ENCODE measurements at places on chromosomes 1 and 21. TPM values are rescaled to one million over a fixed set of nuclear protein-coding genes. Genes with fewer than 3 reads are reported as not detected.

DNA sequence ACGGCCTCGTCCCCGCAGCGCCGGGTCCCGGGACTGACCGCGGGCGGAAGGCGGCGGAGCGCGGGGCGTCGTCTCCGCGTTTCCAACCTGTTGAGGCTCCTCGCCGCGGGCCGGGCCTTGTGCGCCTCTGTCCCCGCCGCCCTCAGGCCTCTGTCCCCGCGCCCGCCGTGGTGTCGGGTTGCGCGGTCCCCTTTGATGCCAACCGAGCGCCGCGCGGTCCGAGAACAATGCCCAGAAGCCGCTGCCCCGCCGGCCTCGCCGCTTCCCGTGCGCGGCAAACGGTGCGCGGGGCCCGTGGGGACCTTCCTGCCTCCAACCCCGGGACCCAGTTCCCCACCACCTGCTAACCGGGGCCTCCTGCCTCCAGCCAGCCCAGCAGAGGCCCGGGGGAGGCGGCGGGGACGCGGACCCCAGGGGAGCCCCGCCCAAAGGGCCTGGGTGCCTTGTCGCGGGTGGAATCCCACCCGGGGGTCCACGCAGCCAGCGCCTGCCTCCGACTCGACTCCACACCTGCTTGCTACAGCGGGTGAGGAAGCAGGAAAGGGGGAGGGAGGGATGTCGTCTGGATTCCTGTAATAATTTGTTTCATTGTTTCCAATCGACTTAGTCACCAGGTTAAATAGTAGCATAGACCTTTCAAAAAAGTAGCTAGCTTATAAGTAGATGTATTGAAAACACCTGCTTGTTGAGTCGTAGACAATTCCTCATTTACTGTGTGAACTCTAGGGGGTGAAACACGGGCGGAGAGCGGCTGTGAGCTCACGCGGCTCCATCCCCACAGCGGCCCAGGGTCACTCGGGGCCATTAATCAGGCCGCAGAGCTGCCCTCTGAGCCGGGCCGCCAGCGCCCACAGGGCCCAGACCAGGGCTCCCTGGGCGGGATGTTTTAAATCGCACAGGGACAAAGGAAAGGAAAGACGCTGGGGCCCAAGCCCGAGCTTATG is 1.1 kb downstream of the COL18A1 start:
- DNase-seq = peak; percentile 53

GRCh38 chr1:226350519-226350865 is 41.5 kb upstream of the LIN9 start:
- no peak for DNase-seq

DNA sequence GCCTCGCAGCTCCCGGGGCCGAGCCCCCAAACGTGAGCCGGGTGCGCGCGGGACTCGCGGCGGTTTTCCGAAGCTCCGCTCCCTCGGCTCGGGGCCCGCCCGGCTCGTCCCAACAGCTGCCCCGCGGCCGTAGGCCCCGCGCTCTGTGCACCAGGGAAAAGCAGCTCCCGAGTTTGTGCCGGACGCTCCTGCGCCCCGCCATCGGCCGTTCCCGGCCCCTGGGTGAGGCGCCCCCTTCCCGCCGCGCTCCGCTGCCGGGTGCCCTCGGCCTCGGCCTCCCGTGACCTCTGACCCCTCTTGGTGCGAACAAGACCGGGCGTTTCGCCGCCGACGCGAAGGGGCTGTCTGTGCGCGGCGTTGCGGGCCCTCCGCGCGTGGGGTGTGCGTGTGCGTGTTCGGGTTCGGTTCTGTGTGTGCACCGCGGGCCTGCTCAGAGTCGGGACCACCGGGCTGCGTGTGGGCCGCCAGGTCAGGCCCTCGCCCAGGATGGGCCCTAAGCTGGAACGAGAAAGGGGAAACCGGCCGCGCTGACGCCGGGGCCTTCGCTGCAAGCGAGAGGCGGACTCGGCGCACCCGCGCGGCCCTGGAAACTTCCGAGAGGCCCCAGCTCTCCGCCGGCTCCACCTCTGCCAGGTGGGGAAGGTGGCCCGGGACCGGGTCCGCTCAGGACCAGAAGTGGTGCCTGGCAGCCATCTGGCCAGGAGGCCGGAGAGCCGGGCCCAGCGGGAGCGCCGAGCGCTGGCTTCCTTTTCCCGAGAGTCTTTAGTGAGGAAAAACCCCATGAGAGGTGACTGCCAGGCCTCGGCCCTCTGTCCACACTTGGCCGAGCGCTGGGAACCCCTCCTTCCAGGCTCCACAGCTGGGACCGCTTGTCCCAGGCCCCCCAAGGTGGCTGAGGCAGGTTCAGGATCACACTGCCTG is 1.9 kb downstream of the PRDM16 start:
- DNase-seq = peak; percentile 33

DNA sequence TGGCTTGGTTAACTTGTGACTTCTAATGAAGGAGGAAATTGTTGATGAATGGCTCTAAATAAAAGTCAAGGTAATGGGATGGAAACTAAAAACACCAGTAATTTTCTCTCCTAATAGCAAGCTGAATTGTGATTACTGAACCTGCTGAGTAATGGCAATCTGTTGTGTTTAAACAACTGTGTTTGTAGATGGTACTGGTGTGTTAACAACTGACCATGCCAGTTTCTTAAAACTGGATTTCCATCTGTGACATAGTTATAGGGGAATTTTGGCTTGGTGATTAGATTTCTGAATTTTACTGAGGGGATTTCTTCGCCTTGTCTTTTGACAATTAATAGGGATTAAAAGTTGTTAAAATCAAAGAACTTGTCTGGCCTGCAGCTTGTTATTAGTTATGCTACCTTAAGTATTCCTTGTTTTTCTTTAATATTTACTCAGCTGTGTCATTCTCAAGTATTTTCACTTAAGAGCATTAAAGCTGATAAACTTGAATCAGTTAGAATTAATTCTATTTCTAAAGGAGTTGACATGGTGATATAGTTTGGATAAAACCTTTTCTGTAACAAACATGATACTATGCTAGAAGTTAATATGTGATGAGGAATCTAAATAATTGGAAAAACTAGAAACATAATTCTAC is 7.9 kb upstream of the ERO1B start:
- no peak for DNase-seq

DNA sequence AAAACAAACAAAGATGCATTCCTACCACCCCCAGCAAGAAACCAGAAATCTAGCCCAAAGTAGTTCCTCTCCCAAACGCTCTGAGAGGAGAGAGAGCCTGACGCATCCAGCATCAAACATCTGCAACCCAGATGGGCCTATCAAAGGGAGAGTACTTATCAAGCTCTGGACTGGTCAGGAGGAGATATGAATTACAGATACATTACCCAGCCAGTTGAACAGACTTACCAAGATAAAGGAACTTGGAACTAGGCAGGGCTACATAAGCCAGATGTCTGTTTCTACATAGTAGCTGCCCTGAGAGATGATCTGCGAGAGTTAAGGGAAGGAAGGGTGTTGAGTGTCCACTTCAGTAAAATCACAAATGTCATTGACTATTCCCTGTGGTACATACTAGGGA is 138.4 kb downstream of the PAPPA2 start:
- no peak for DNase-seq

DNA sequence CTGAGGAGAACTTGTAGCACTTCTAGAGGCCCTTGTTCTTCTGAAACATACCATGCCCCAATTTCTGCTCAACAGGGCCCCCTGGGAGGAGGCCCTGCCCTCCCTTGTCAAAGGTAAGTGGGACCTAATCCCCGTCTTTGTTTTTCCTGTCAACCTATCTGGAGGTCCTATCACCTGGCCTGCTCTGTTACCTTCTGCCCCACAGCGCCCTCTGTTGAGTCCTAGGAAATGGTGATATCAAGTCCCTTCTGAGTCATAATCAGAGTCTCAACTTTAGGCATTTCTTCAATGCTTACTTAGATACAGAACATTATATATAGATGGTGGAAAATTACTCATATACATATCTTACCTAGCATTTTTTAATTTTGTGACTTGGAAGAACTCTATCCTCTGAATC is 28.2 kb upstream of the FCRL4 start:
- peak; percentile 25 for DNase-seq

The GPX7 gene
- 59.4 TPM for total RNA-seq

The AVPR1B gene
- total RNA-seq = not detected

- DNase-seq = peak; percentile 67
Measured at GRCh38 chr1:151047925-151048644, 534 bp downstream of the C1orf56 start.

The TMEM82 gene
- not detected for total RNA-seq

- no peak for DNase-seq
Measured at GRCh38 chr1:184409011-184409410, 22.2 kb downstream of the C1orf21 start.

The TMEM81 gene
- total RNA-seq = 3.7 TPM

DNA sequence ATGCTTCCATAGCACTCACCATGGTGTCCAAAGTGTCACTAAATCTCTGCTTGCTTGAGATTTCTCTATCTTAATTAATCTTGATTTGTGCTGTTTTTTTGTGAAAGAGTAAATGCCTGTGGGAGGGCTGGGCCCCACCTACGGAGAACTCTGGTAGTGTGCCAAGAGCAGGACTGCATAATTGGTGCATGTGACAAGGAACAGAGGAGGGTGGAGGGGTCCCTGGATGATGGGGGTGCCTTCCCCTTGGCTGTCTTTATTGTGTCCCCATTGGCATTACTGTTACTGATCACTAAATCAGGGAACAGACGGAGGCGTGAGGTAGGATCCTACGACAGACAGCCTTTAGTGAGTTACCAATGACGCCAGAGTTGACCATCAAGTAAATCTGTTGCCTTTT is 223.4 kb downstream of the DISC1 start:
- no peak for DNase-seq

The ST6GALNAC3 gene
- 46.8 TPM for total RNA-seq

DNA sequence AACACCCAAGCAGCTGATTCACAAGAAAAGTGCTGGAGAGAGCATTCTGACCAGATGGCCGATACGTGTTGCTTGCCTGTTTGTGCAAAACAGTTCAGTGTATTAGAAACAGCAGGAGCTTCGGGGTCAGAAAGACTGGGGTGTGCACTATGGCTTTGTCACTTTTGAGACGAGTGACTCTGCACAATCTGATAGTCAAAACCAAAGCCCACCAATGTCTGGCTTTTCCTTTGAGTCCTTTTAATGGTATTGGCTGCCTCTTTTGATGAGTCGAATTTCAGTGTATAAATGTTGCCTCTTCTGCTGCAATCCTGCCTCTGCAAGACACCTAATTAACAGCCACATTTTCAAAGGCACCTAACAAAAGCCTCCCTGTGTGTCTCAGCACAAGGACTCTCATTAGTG is 444.6 kb downstream of the AJAP1 start:
- no peak for DNase-seq

- no peak for DNase-seq
Measured at GRCh38 chr1:5645135-5645399, 347.2 kb downstream of the NPHP4 start.

The MYOG gene
- 15.7 TPM for total RNA-seq

GRCh38 chr1:167854184-167854583 is 59.8 kb downstream of the ADCY10 start:
- no peak for DNase-seq

DNA sequence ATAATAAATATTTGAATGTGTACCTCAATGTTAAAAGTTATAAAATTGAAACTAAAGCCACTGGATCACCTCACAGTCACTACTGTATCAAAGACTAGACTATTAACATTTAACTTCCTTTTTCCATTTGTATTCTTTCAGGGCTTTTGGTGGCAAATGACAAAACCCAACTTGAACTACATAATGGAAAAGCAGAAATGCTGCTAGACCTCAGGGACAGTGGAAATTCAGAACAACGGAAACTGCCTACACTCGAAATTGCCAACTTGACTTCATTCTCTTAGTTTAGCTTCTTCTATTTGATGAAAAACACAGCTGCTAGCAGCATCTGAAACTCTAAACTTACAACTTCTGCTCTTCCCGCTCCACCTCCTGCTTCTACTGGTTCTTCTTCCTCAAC is 34.9 kb upstream of the NTNG1 start:
- DNase-seq = no peak

- no peak for DNase-seq
Measured at GRCh38 chr1:109316506-109316905, 9.7 kb upstream of the MYBPHL start.

The RNU5D-1 gene
- total RNA-seq = not detected

The ADCY10 gene
- 0.31 TPM for total RNA-seq

- no peak for DNase-seq
Measured at GRCh38 chr1:8661185-8662110, 156.0 kb downstream of the RERE start.

The USP25 gene
- 38.0 TPM for total RNA-seq

The RGS13 gene
- total RNA-seq = not detected

The IFNLR1 gene
- total RNA-seq = 3.1 TPM

GRCh38 chr1:156003923-156004188 is 16.9 kb downstream of the SSR2 start:
- no peak for DNase-seq

DNA sequence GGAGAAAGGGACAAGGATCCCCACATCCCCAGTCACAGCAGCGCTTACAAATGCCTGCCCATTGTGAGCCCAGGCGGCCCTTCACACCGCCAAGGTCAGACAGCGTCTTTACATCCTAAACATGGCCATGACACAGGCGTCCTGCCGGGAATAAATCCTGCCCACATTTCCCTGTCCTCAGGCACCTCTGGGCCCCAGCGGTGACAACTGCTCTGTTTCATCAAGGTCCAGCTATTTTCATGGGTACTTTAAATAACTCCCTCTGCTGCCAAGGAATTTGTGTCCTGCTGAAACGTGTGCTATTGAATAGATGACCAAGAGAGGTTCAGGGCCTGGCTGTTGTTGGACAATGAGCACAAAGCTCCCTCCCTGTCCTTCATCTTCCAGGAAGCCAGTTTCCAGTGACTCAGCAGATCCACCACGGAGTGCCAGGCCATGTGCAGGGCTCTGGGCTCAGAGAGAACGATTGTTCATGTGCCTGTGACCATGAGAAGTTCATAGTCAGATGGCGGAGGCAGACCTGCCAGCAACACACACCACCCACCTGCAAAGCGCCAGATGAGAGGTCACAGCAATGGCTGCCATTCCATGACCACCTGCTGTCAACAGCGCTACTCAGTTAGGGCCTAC is 195.8 kb downstream of the MATN1 start:
- no peak for DNase-seq

- no peak for DNase-seq
Measured at GRCh38 chr21:41497788-41498187, 10.2 kb downstream of the TMPRSS2 start.

The PLXNA2 gene
- total RNA-seq = 25.6 TPM

The NT5C1A gene
- total RNA-seq = not detected

DNA sequence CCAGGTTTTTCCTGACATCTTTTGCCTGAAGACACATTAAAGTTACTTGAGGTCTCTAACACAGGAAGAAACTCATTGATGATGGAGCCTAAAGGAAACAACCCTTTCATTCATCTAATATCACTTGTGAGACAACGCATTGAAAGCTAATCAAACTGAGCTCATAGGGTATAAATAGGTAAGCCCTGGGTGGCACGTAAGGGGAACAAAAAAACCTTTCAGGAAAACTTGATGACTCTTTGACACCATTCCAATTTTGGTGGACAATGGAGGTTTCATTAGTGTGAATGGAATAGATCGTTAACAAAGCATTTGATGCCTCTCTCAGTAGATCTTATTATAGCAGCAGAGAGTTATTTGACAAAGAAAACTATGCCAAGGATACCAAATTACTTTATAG is 80.7 kb upstream of the DUSP10 start:
- no peak for DNase-seq

GRCh38 chr1:100463791-100464424 is 74.0 kb upstream of the GPR88 start:
- DNase-seq = peak; percentile 43
